GM23338 (cell line): ENCODE measurements at places on chromosomes 3 and 15. TPM values are rescaled to one million over a fixed set of nuclear protein-coding genes. Genes with fewer than 3 reads are reported as not detected.

DNA sequence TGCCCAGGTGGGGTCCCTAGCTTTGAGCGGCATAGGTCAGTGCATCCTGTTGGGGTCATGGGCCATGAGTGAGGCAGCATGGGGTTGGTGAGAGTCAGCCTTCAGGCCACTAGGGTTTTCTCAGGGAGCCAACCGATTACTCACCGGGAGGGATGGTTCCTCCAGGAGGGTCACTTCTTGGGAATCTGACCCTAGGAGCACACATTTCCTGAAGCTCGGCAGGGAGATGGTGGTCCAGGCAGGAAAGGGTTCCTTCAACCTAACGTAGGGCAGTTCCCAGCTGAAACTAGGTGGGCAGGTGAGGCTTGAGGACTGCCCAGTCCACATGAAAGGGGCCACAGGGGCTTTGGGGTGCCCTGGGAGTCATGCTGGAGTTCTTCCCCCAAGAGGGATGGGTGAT lies 218.0 kb downstream of the UBE3A start:
- no peak overlapping the region for H3K27ac ChIP-seq
- no peak for DNase-seq
- 0 out of 2 replicates have a peak, but pooled peaks cover 3% of the 10 kb centered on the region for H3K36me3 ChIP-seq
- H3K27me3 ChIP-seq: no peaks in the 10 kb centered on the region

DNA sequence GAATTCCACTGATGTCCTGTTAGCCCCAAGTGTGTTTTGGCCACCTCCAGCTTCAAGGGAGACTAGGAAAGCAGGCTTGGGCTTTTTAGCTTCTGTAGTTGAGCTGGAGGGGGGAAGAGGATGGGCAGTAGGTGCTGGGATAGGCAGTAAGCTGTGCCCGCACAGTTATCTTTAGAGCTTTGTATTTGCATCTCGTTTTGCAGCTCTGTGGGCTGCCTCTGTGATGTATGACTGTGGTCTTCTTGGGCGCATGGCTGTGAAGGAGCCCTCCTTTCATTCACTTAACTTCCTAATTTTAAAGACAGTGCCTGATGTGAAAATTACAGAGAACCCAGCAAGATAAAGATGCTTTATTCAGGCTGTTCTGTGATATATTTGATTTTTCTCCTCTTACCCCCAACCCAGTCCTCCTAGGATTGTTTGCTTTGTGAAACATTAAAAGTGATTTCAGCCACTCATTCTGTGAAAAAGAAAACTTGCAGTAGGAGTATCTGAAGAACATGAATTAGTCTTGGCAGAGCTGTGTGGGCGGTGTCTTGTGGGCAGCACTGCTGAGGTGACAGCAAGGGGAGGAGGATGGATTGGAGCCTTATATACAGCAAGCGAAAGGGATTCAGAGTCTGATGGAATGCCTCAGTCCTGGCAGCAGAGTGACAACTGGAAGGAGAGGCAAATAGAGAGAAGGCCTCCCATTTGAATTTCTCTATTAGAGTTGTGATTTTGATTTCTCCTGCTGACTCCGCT lies 74.3 kb downstream of the LARS2 start:
- peaks cover 16% of the 10 kb centered on the region for H3K36me3 ChIP-seq
- no peak overlapping the region; the same call in 1 of the 2 replicates for H3K27ac ChIP-seq
- no peak overlapping the region for H3K4me3 ChIP-seq
- no peak for DNase-seq
- no peaks in the 10 kb centered on the region for H3K27me3 ChIP-seq
- H3K4me1 ChIP-seq: peaks cover 30% of the 10 kb centered on the region

DNA sequence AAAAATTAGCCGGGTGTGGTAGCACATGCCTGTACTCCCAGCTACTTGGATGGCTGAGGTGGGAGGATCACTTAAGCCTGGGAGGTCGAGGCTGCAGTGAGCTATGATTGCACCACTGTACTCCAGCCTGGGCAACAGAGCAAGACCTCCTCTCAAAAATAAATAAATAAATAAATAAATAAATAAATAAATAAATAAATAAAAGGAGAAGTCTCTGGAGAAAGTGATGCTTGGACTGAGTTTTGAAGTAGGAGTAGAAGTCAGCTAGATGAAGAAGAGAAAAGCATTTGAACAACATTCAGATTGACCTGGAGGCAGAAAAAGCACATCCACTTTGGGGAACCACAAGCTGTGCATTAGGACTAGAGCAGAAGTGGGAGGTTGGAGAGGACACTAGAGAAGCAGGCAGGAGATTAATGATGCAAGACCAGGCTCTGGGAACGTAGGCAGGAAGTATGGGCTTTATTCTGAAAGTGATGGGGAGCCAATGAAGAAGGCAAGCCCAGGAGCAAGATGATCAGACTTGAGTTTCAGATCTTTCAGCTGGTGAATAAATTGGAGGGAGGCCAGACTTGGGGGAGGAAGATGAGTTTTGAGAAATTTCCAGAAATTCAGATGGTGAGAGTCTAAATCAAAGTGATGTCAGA lies 48.7 kb downstream of the KLHL6 start:
- H3K36me3 ChIP-seq: no peaks in the 10 kb centered on the region
- no peak overlapping the region for H3K4me3 ChIP-seq
- no peaks in the 10 kb centered on the region for H3K4me1 ChIP-seq
- no peak overlapping the region for H3K27ac ChIP-seq
- no peak for DNase-seq

DNA sequence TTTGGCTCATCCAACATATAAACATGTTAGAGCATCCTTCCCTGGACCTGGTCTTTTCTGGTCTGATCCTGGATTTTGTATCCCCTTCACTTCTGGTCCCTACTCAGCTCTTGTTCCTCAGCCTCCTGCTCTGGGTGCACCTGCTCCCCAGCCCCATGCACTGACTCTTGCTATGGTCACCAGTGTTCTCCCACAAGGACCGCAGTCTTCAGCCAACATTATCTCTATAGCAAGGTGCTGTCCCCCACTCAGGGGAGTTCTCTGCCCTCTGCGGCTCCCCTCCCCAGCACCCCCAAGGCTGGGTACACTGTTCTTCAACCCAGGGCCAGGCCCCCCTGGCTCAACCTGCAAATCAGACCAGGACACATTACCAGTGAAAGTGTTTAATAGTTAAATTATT lies 80.2 kb downstream of the SEC22A start:
- no peak overlapping the region for H3K27ac ChIP-seq
- no peaks in the 10 kb centered on the region for H3K36me3 ChIP-seq
- no peak for DNase-seq
- H3K4me3 ChIP-seq: no peak overlapping the region

GRCh38 chr15:68551296-68551635 lies 27.5 kb upstream of the CORO2B start:
- no peak overlapping the region for H3K27ac ChIP-seq
- H3K27me3 ChIP-seq: no peaks in the 10 kb centered on the region
- H3K4me1 ChIP-seq: no peaks in the 10 kb centered on the region

- H3K4me1 ChIP-seq: peaks cover 9% of the 10 kb centered on the region
- H3K4me3 ChIP-seq: no peak overlapping the region
- H3K27me3 ChIP-seq: peaks cover 64% of the 10 kb centered on the region
- H3K27ac ChIP-seq: no peak overlapping the region
Observed at GRCh38 chr15:68429691-68430470, 2.1 kb downstream of the ITGA11 start.

- DNase-seq: peak; percentile 83
- no peak overlapping the region for H3K27ac ChIP-seq
- peaks cover 25% of the 10 kb centered on the region for H3K27me3 ChIP-seq
- peaks cover 33% of the 10 kb centered on the region for H3K4me1 ChIP-seq
- H3K36me3 ChIP-seq: no peaks in the 10 kb centered on the region; the same call in 1 of the 2 replicates
Observed at GRCh38 chr3:61564395-61565059, 3.2 kb downstream of the PTPRG start.

- no peaks in the 10 kb centered on the region for H3K36me3 ChIP-seq
- no peaks in the 10 kb centered on the region for H3K4me1 ChIP-seq
- no peaks in the 10 kb centered on the region for H3K27me3 ChIP-seq
- H3K27ac ChIP-seq: no peak overlapping the region
- DNase-seq: peak; percentile 84
- no peak overlapping the region for H3K4me3 ChIP-seq
Observed at GRCh38 chr3:180102134-180102533, 65.4 kb upstream of the PEX5L start.

DNA sequence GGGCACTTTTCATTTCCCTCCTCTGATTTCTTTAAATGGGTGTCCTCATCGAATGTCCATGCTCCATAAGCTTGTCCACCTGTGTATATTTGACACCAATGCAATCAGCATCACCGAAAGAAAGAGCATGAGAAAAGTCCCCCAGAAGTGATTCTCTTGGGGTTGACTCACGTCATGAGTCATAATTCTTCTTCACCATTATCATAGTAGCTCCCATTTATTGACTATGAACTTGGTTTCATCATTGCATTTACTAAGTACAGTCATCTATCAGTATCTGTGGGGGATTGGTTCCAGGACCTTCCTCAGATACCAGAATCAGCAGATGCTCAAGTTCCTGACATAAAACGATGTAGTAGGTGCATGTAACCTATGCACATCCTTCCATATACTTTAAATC lies 372.5 kb upstream of the CFAP20DC start:
- H3K27ac ChIP-seq: no peak overlapping the region
- H3K4me1 ChIP-seq: no peaks in the 10 kb centered on the region
- no peaks in the 10 kb centered on the region for H3K36me3 ChIP-seq
- H3K4me3 ChIP-seq: no peak overlapping the region

GRCh38 chr3:13343601-13344000 lies 76.5 kb downstream of the NUP210 start:
- H3K4me1 ChIP-seq: peaks cover 30% of the 10 kb centered on the region
- H3K36me3 ChIP-seq: no peaks in the 10 kb centered on the region
- no peak overlapping the region for H3K4me3 ChIP-seq
- no peak for DNase-seq
- no peaks in the 10 kb centered on the region for H3K27me3 ChIP-seq
- H3K27ac ChIP-seq: no peak overlapping the region

GRCh38 chr3:72376956-72377710 lies 471.1 kb downstream of the SHQ1 start:
- H3K4me3 ChIP-seq: peak overlapping the region; percentile 31
- H3K27me3 ChIP-seq: no peaks in the 10 kb centered on the region
- H3K36me3 ChIP-seq: 0 out of 2 replicates have a peak, but pooled peaks cover 3% of the 10 kb centered on the region
- H3K27ac ChIP-seq: peak overlapping the region; percentile 95
- DNase-seq: peak; percentile 59

DNA sequence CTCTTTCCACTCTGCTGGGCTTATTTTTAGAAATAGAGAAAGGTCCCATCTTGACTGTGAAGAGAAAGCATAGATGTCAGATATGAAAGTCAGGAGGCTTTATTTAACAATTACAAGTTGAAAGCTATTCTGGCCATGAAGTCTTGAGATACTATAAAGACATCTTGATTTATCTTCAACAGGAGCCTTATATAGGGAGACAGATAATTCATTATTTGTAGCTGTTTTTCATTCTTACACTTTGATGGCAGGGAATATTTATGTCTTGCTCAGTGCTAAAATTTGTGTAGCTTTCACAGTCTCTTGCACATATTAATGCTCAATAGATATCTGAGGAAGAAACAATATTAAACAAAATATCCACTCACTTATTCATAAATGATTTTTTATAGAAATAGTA lies 248.8 kb downstream of the C3orf38 start:
- no peak for DNase-seq
- H3K4me1 ChIP-seq: no peaks in the 10 kb centered on the region
- no peak overlapping the region for H3K27ac ChIP-seq
- H3K4me3 ChIP-seq: no peak overlapping the region
- no peaks in the 10 kb centered on the region for H3K36me3 ChIP-seq

- H3K27me3 ChIP-seq: no peaks in the 10 kb centered on the region
- H3K4me3 ChIP-seq: no peak overlapping the region
- no peaks in the 10 kb centered on the region for H3K36me3 ChIP-seq
Observed at GRCh38 chr3:195153653-195154052, 117.3 kb downstream of the XXYLT1 start.

GRCh38 chr3:173430576-173430975 lies 33.0 kb downstream of the NLGN1 start:
- H3K4me3 ChIP-seq: no peak overlapping the region
- no peaks in the 10 kb centered on the region for H3K27me3 ChIP-seq
- DNase-seq: no peak
- H3K36me3 ChIP-seq: no peaks in the 10 kb centered on the region
- H3K27ac ChIP-seq: no peak overlapping the region
- no peaks in the 10 kb centered on the region for H3K4me1 ChIP-seq

- no peak for DNase-seq
- H3K27ac ChIP-seq: no peak overlapping the region
- no peaks in the 10 kb centered on the region for H3K4me1 ChIP-seq
- no peaks in the 10 kb centered on the region for H3K36me3 ChIP-seq
- no peak overlapping the region for H3K4me3 ChIP-seq
- H3K27me3 ChIP-seq: no peaks in the 10 kb centered on the region
Observed at GRCh38 chr15:75232252-75232813, 25.8 kb upstream of the GOLGA6C start.

DNA sequence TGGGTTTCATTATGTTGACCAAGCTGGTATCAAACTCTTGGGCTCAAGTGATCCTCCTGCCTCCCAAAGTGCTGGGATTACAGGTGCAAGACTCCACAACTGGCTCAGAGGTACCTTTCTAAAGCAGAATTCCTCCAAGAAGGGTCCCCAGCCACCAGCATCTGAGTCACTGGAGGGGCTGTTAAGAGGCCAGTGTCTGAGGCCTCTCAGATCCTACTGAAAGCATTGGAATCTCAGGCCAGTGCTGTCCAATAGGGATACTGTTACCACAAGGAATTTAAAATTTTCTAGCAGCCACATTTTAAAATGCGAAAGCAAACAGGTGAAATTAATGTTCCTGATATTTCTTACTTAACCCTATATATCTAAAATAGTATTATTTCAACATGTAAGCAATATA lies 1.3 kb downstream of the CAV3 start:
- no peak overlapping the region for H3K4me3 ChIP-seq
- peaks cover 8% of the 10 kb centered on the region for H3K4me1 ChIP-seq
- no peak overlapping the region for H3K27ac ChIP-seq
- H3K36me3 ChIP-seq: no peaks in the 10 kb centered on the region

DNA sequence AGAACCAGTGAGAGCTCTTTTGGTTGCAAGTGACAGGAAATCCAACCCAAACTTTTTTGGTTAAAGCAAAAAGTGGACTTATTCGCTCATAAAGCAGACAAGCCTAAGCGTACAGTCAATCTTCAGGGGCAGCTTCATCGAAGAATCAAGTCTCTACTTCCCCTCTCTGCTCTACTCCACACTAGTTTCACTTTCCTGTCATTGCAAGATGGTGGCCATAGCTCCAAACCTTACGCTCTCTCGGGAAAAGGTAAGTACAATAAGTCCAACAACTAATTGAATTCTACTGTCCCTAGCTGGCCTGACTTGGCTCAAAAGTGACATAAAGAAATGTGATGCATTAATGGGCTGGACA lies 24.9 kb upstream of the ZNF710 start:
- no peak overlapping the region for H3K4me3 ChIP-seq
- peaks cover 16% of the 10 kb centered on the region for H3K27me3 ChIP-seq
- no peaks in the 10 kb centered on the region for H3K4me1 ChIP-seq
- H3K27ac ChIP-seq: no peak overlapping the region

DNA sequence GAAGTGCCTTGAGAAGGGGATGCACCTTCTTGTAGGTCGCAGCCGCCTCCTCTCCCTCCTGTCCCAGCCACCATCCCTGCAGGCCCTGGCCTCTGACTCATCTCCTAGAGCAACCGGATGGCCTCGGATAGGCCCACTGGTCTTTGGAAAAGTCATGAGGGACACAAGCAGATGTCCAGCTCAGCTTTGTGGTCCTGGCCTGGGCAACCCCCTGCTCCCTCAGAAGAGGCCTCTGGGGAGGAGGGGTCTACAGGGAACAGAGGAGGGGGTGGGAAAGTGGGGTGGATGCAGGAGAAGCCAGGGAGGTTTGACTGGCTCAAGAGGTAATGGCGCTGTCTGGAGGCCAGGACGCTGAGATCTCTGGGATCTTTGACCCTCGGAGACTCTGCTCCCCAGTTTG lies 259.2 kb upstream of the TLE3 start:
- H3K4me1 ChIP-seq: no peaks in the 10 kb centered on the region
- H3K36me3 ChIP-seq: no peaks in the 10 kb centered on the region
- no peaks in the 10 kb centered on the region for H3K27me3 ChIP-seq
- no peak overlapping the region for H3K27ac ChIP-seq

ITGA11 gene
- 0.03 TPM in 1 of 2 replicates, not detected in the other for total RNA-seq

CLDN16 gene
- total RNA-seq: not detected in 2 replicates

IL1RAP gene
- total RNA-seq: 3.6 and 5.0 TPM in 2 replicates

USP50 gene
- not detected in 2 replicates for total RNA-seq
